ENCODE measurements at places on chromosomes 4 and X. TPM values are rescaled to one million over a fixed set of nuclear protein-coding genes. Genes with fewer than 3 reads are reported as not detected.

CLGN gene
- 1.0 TPM for total RNA-seq

HS3ST1 gene
- total RNA-seq = under 0.01 TPM

UGT2B10 gene
- total RNA-seq = 0.52 TPM

OPRPN gene
- not detected for total RNA-seq

RAB33A gene
- total RNA-seq = 1.6 TPM

TNIP2 gene
- 14.6 TPM for total RNA-seq

STEEP1 gene
- 25.1 TPM for total RNA-seq

NR3C2 gene
- total RNA-seq = 16.7 TPM

FMR1NB gene
- not detected for total RNA-seq

CNKSR2 gene
- total RNA-seq = 7.8 TPM

ZXDA gene
- 6.3 TPM for total RNA-seq

ETDA gene
- total RNA-seq = not detected

IQCM gene
- not detected for total RNA-seq

HCFC1 gene
- total RNA-seq = 9.4 TPM

GNRHR gene
- total RNA-seq = not detected

N4BP2 gene
- 14.6 TPM for total RNA-seq

CMC4 gene
- total RNA-seq = 6.8 TPM

GLRB gene
- total RNA-seq = 5.2 TPM

DAPP1 gene
- total RNA-seq = 1.6 TPM

CWH43 gene
- total RNA-seq = not detected

TCP11X2 gene
- not detected for total RNA-seq

DOCK11 gene
- 22.4 TPM for total RNA-seq

SPARCL1 gene
- total RNA-seq = 116 TPM

GPR173 gene
- total RNA-seq = 2.1 TPM

RP2 gene
- 14.6 TPM for total RNA-seq

SSX2B gene
- total RNA-seq = not detected

PNMA6A gene
- 3.7 TPM for total RNA-seq

P2RY10 gene
- total RNA-seq = 0.52 TPM

CCDC110 gene
- total RNA-seq = 0.52 TPM

MAGEB17 gene
- not detected for total RNA-seq
